ENCODE measurements at places on chromosomes 3 and 15. TPM values are rescaled to one million over a fixed set of nuclear protein-coding genes. Genes with fewer than 3 reads are reported as not detected.

The BRK1 gene
- total RNA-seq, result 123 TPM

The AADACL2 gene
- not detected for total RNA-seq

The ABTB1 gene
- 4.1 TPM for total RNA-seq

The LTK gene
- total RNA-seq, result 5.4 TPM

The RBPMS2 gene
- total RNA-seq, result 2.9 TPM

The CMTM8 gene
- total RNA-seq, result 2.1 TPM

The C3orf85 gene
- not detected for total RNA-seq

The CD200R1 gene
- not detected for total RNA-seq

The C15orf62 gene
- total RNA-seq, result 0.33 TPM

The HACD3 gene
- total RNA-seq, result 157 TPM

The PYGO1 gene
- 6.8 TPM for total RNA-seq

The RSL24D1 gene
- 118 TPM for total RNA-seq

The NR2E3 gene
- not detected for total RNA-seq

The MAP3K13 gene
- total RNA-seq, result 26.8 TPM

The CCR3 gene
- not detected for total RNA-seq

The CALML4 gene
- 9.1 TPM for total RNA-seq

The ZNF80 gene
- not detected for total RNA-seq

The CLDN18 gene
- total RNA-seq, result not detected

The THPO gene
- total RNA-seq, result not detected

The RAB5A gene
- 49.7 TPM for total RNA-seq

The PLIN1 gene
- total RNA-seq, result 0.46 TPM

The SEMA6D gene
- total RNA-seq, result 11.0 TPM

The LARP6 gene
- total RNA-seq, result 57.8 TPM

The LDHAL6B gene
- total RNA-seq, result not detected

The PLAAT1 gene
- 0.75 TPM for total RNA-seq

The B3GALNT1 gene
- total RNA-seq, result 3.0 TPM

The HYKK gene
- not detected for total RNA-seq

The CHRD gene
- 0.06 TPM for total RNA-seq

The CATSPER2 gene
- 2.9 TPM for total RNA-seq

The AQP9 gene
- total RNA-seq, result not detected

The COL6A5 gene
- total RNA-seq, result 0.32 TPM

The HMG20A gene
- total RNA-seq, result 49.9 TPM

The SPESP1 gene
- not detected for total RNA-seq

The ZXDC gene
- total RNA-seq, result 61.1 TPM

The CCDC33 gene
- not detected for total RNA-seq
